ENCODE measurements at places on chromosomes 2 and 18.

- no peak for DNase-seq
Observed at GRCh38 chr18:74388227-74388626, 68.9 kb downstream of the DIPK1C start.

DNA sequence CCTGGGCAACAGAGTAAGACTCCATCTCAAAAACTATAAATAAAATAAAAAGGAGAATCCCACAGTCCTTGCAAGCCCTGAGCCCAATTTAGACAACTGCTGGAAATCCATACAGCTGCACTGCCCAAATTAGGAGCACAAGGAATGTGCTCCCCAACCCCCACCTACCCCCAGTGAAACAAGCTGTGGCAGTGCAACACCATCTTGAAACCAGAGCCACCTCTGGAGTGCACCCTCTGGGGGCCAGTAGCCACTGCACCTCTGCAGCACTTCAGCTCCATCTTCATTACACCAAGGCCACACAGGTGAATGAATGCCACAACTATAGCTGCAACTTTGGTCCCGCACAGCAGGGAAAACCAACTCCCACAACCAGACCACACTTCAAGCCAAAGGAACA, 37.3 kb downstream of the USP34 start:
- no peak for DNase-seq

GRCh38 chr2:20516291-20516645, 69.4 kb downstream of the RHOB start:
- no peak for DNase-seq

DNA sequence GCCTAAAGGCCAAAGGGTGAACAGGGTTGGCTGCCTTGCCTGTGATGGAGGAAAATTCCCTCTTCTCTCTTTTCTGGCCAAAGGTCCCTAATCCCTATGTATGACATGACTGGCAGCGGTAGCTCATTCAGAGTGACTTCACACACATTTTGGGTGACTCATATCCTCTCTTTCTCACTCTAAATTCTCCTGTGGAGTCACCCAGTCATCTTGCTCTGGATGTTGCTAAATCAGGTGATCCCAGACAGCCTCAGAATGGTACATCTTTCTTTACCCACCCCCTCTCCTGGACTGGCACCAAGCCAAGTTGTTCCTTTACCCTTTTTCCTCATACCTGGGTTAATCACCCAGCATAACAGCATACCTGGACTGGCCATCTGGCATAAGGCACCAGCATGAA, 77.2 kb downstream of the NEURL3 start:
- DNase-seq: no peak

DNA sequence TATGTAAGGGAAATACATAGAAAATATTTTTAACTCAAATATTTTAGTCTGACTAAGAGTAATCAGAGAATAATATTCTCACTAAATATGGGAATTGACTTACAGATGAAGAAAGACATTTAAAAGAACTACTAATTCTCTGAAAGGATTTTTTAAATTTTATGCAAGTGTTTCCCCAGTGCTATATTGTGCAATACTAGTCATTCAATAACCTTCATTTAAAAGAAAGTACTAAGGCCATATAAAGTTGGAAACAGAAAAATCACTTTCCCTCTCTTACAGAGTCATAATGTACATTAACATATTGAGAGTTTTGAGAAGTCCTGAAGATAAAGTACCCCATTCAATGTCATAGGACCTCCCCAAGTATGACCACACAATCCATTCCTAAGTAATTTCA, 584.6 kb upstream of the ACVR2A start:
- no peak for DNase-seq

GRCh38 chr2:5845798-5846330, 153.7 kb downstream of the SOX11 start:
- no peak for DNase-seq

GRCh38 chr2:160336105-160336504, 136.0 kb upstream of the ITGB6 start:
- DNase-seq: no peak

GRCh38 chr18:63439334-63439733, 17.1 kb upstream of the VPS4B start:
- DNase-seq: peak; percentile 59

GRCh38 chr2:197813093-197813787, 8.8 kb downstream of the PLCL1 start:
- peak; percentile 26 for DNase-seq

- DNase-seq: no peak
Observed at GRCh38 chr2:15794608-15795134, 145.7 kb upstream of the MYCN start.

GRCh38 chr2:27123302-27124150, at the start of gene ABHD1:
Gene ABHD1, plus strand, starts transcription at chr2:27123815. Its CDS starts 134 bp downstream, at chr2:27123949.
- DNase-seq: no peak

GRCh38 chr18:74229005-74229404, 62.8 kb downstream of the CYB5A start:
- no peak for DNase-seq

- DNase-seq: no peak
Observed at GRCh38 chr18:57772387-57772799, 30.7 kb downstream of the ATP8B1 start.

DNA sequence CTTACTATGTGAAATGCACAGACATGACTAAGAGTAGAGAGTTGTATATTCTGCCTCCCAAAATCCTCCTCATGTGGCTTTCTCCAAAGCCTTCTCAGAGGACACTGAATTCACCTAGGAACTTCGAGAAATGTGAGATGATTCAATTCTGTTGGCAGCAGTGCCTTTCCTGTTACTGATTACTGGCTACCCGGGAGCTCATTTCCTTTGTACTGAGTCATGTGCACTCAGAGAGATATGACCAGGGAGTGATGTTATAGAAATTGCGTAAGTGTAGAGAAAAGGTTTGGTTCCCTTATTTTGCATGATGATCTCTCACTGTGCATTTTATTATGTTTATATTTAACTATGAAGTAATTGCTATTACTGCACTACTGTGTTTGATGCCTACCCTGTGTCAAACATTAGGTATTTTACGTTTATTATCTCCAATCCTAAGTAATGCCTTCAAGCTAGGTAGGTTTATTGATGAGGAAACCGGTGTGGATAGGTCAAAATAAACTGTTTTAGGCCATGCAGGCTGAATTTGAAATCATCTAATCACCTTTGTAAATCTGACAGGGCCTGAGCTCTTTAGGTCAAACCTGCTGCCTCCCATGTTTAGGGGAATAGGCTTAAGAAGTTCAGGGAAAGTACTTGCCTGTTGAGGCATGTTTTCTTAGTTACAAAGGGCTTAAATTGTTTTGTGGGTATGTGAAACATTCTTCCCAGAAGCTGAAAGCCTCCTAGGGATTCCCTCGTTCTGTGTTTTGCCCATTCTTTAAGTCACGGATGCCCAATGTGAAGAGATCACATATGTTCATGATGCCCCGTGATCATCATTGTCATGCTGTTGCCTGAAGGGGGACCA, 86.8 kb downstream of the FMNL2 start:
- no peak for DNase-seq

DNA sequence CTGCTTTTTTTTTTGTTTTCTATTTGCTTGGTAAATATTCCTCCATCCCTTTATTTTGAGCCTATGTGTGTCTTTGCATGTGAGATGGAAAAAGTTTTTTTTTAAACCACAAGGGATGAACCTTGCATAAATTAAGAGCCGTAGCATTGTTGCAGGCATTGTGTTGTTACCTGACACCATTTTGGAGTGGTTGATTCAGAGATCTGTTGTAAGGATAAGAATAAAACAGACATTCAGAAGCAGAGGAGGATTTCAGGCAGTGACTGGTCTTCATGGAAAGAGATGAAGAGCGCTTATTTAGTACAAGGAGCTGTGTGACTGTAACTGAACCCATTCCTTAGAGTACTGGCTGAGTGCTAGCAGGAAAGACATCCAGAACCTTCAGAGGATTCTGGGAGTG, 101.2 kb downstream of the LTBP1 start:
- DNase-seq: no peak
